ENCODE measurements at places on chromosomes 7 and 10.
A peak's percentile ranks its signal among the peaks of the same experiment; 100 is the strongest.

DNA sequence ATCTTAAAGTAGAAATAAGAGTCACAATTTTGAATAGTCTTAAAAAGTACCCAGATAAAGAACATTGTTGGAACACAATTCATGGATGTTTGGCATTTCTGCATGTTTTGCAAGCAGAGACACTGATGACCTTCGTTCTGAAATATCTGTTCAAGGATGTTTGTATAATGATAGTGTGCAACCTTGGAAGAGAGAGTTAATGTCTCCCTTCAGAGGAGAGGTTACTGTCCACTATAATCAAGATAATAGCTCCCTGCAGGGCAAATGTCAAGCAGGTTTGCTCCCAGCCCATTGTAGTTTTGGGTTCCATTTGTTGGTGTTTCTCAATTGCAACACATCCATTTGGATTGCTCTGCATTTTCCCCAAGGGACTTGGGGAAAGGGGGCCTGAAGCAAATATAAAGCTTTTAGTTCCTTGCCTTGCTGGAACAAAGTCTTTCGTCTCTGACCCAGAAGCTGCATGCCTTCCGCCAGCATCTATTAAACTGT lies 45.2 kb downstream of the COL1A2 start:
- no peak for DNase-seq

GRCh38 chr7:26497801-26498596 lies 206.3 kb downstream of the SNX10 start:
- no peak for DNase-seq

GRCh38 chr7:24896031-24896501 lies 83.9 kb downstream of the OSBPL3 start:
- DNase-seq: peak; percentile 3

GRCh38 chr10:97124211-97124610 lies 61.5 kb downstream of the SLIT1 start:
- DNase-seq: no peak

DNA sequence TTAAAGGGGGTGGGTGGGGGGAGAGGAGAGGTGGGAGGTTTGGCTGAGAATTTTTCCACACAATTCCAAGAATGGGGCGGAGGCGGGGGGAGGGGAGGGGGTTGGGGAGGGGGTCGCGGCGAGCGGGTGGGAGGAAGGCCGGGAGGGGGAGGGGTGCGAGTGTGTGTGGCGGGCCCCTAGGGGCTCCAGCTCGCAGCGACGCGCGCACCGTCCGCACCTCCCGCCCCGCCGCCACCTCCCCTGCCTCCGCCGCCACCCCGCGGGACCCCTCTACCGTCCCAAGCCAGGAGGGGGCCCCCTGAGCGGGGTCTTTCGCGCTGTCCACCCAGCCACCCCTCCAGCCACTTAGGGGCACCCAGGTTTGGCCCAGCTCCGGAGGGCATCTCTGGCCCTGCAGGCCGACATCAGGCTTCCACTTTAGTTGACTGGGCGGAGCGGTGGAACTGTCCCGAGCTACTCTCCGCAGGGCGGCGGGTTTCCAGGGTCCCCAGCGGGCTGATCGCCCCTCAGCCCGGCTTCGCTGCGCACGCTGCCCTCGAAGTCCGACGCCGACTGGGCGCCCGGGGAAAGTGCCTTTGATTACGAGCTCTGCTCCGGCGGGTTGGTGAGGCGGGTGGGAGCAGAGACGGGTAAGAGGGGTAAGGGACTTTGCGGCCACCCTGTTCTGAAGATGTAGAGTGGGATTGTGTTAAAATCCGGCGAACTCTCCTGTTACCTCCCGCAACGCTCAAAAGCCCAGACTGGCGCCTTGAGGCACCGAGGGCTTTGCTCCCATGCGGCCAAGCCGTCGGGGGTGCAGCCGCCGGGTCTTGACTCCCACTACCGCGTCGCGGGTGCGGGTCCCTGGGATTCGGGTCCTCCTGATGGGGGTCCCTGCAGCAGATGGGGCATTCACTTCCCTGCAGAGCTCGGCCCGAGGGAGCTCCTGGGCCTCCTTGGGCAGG lies 1.8 kb upstream of the VAX1 start:
- DNase-seq: no peak

Measured in CD4-positive, alpha-beta T cell treated with Interferon gamma for 1 hour (primary cell).